Vagina (tissue), 2 donors: ENCODE measurements at places on chromosomes 3 and 15. TPM values are rescaled to one million over a fixed set of nuclear protein-coding genes. Genes with fewer than 3 reads are reported as not detected.

Gene RNU5B-1
- total RNA-seq, result not detected

Gene MYZAP
- 15.2 TPM for total RNA-seq

Gene CNBP
- 405 TPM for total RNA-seq

Gene CD200R1
- total RNA-seq, result 0.49 TPM

Gene ADPRH
- 2.9 TPM for total RNA-seq

GRCh38 chr3:23704298-23704697 lies 101.5 kb upstream of the UBE2E1 start:
- H3K27me3 ChIP-seq, result no peaks in the 10 kb centered on the region
- no peak overlapping the region for H3K4me3 ChIP-seq
- no peak overlapping the region for H3K27ac ChIP-seq
- no peaks in the 10 kb centered on the region for H3K4me1 ChIP-seq
- no peaks in the 10 kb centered on the region for H3K36me3 ChIP-seq
- DNase-seq, result no peak

DNA sequence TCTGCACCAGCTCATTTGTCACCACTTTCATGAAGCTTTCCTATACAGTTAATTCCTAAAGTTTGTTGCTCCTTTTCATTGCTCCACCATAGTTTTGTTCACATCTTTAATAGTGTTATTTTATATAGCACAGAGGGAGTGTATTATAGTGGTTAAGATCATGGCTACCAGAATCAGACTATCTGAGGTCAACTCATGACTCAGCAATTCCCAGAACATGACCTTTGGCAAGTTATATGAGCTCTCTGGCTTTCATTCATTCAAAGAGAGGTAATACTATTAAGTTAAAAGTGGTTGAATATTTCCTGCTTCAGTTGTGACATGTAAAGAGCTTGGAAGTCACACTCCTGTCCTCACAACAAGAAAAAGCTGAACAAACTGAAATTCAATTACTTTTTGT lies 1073.5 kb downstream of the NAALADL2 start:
- H3K36me3 ChIP-seq, result no peaks in the 10 kb centered on the region
- no peak for DNase-seq
- H3K4me1 ChIP-seq, result no peaks in the 10 kb centered on the region
- no peak overlapping the region for H3K27ac ChIP-seq

- no peak overlapping the region for H3K27ac ChIP-seq
- H3K36me3 ChIP-seq, result no peaks in the 10 kb centered on the region
- no peaks in the 10 kb centered on the region for H3K27me3 ChIP-seq
- DNase-seq, result no peak
- no peaks in the 10 kb centered on the region for H3K4me1 ChIP-seq
These were observed 14.4 kb downstream of the CNOT10 start for GRCh38 chr3:32699429-32699828.

- peaks cover 56% of the 10 kb centered on the region for H3K4me1 ChIP-seq
- peak overlapping the region; percentile 83 for H3K4me3 ChIP-seq
- H3K36me3 ChIP-seq, result no peaks in the 10 kb centered on the region
- peak overlapping the region; percentile 84 for H3K27ac ChIP-seq
- H3K27me3 ChIP-seq, result no peaks in the 10 kb centered on the region
These were observed 1.3 kb downstream of the ATP13A3 start for GRCh38 chr3:194485468-194485880.

Gene ITGA11
- total RNA-seq, result 15.5 TPM

- no peaks in the 10 kb centered on the region for H3K27me3 ChIP-seq
- no peak overlapping the region for H3K4me3 ChIP-seq
- no peaks in the 10 kb centered on the region for H3K36me3 ChIP-seq
These were observed 169.0 kb downstream of the TBC1D5 start for GRCh38 chr3:17573396-17573795.

Gene C2CD4A
- not detected for total RNA-seq

- no peak for DNase-seq
- H3K4me1 ChIP-seq, result no peaks in the 10 kb centered on the region
- no peaks in the 10 kb centered on the region for H3K27me3 ChIP-seq
- H3K36me3 ChIP-seq, result no peaks in the 10 kb centered on the region
- no peak overlapping the region for H3K4me3 ChIP-seq
- H3K27ac ChIP-seq, result no peak overlapping the region
These were observed 151.3 kb downstream of the CADPS start for GRCh38 chr3:62723914-62724217.

Gene GP5
- not detected for total RNA-seq

Gene COL6A5
- not detected for total RNA-seq

DNA sequence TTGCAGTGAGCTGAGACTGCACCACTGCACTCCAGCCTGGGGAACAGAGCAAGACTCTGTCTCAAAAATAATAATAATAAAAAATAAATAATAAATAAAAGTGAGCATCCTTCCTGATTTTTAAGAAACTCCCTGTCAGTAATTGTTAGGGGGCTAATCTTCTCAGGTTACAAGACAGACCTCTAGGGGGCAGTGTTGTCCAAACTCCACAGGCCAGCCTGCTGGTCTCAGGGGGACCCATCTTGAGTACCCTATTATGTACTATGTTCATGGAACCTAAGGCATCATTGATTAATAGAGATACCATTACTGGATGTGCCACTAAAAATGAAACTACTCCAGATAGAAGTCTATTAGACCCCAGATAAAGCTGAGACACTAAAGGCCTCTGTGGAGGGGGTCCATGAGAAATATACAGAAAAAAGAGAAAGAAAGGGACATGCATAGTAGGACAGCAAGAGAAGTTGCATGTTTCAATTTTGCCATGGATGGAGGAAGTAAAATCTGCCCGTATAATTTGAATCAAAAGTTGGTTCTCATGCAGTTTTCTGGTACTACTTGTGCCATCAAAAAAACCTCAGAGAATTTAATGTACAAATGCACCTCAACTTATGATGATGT lies 85.5 kb upstream of the CDV3 start:
- no peak for DNase-seq
- no peaks in the 10 kb centered on the region for H3K27me3 ChIP-seq
- no peak overlapping the region for H3K27ac ChIP-seq
- no peak overlapping the region for H3K4me3 ChIP-seq
- no peaks in the 10 kb centered on the region for H3K4me1 ChIP-seq
- no peaks in the 10 kb centered on the region for H3K36me3 ChIP-seq

Gene RPL39L
- 10.8 TPM for total RNA-seq

GRCh38 chr15:78726870-78727551 lies 84.3 kb downstream of the ADAMTS7 start:
- no peaks in the 10 kb centered on the region for H3K36me3 ChIP-seq
- DNase-seq, result no peak
- no peak overlapping the region for H3K27ac ChIP-seq
- H3K4me1 ChIP-seq, result no peaks in the 10 kb centered on the region

GRCh38 chr3:132255041-132255745 lies 62.0 kb upstream of the ACP3 start:
- no peak overlapping the region for H3K4me3 ChIP-seq
- H3K27ac ChIP-seq, result no peak overlapping the region
- no peak for DNase-seq
- no peaks in the 10 kb centered on the region for H3K36me3 ChIP-seq
- H3K27me3 ChIP-seq, result no peaks in the 10 kb centered on the region

Gene ALDH1A2
- 22.1 TPM for total RNA-seq

Gene ANKRD34C
- total RNA-seq, result 0.25 TPM

Gene AADAC
- 2.0 TPM for total RNA-seq

DNA sequence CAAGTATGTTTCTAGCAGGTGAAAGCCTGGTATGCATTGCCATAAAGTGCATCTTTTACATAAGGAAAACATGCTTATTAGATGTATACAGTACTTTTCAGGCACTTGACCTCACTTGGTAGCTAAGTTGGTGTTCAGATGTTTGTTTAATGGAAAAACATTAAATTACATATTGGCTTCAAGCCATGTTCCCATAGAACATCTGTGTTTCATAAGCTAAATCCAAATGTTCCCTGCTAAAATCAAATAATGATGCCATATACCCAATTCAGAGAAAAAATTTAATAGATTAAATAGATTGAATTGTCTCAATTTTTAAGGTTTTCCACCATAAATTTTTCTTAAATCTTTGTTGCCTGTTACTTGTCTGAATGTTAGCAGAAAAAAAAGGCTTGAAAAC lies 19.1 kb upstream of the RPL22L1 start:
- no peak overlapping the region for H3K27ac ChIP-seq
- H3K4me3 ChIP-seq, result no peak overlapping the region
- no peaks in the 10 kb centered on the region for H3K36me3 ChIP-seq

DNA sequence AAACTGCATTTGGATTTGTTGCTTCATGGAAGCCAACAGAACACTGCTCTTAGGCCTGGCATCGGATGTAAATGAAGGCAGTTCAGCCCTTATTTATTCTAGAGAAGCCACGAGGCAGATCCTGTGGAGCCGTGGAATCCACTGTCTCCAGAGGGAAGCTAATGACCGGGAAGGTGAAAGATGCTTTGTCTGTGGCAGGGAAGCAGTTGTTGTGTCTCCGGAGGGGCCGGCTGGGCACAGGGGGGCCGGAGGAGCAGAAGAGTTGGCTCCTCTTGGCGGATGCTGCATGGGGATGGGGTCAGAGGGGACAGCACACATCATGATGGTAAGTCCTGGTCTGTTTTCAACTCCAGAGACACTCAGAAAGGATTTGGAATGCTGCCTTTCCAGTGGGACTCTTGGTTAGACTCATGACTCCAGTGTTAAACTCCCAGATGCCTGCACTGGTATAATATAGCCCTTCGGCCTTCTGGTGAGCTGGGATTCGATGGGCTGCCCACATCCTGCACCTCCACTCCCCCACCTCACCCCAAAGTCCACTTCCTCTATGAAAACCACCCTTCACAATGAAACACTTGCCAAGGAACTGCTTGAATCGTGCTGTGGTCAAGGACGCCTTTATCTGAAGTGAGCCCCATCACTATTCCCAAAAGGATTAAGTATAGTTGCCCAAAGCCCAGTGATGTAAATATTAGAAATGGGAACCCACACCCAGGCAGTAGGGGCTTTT lies 33.6 kb downstream of the TPM1 start:
- H3K36me3 ChIP-seq, result no peaks in the 10 kb centered on the region
- DNase-seq, result no peak
- no peak overlapping the region for H3K4me3 ChIP-seq
- H3K27ac ChIP-seq, result no peak overlapping the region
- no peaks in the 10 kb centered on the region for H3K27me3 ChIP-seq
- peaks cover 15% of the 10 kb centered on the region for H3K4me1 ChIP-seq

DNA sequence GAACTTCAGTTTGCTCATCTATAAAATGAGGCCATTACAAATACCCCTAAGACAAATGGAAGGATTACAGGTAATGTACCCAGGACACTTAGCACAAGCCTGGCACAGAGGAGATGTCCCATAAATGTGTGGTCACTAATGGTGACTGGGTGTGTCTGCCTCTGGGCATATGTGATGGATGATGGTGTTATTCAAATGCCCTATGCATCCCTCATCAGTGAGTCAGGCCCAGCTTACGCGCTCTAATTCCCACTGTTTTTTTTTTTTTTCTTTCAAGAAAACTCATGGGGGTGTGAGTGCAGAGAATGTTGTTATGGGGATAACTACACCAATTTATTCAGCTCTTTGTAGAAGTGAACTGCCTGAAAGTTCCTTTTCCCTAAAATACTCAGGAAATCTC lies 23.6 kb upstream of the KIF23 start:
- H3K27ac ChIP-seq, result no peak overlapping the region
- no peak for DNase-seq
- no peaks in the 10 kb centered on the region for H3K27me3 ChIP-seq
- peaks cover 15% of the 10 kb centered on the region for H3K4me1 ChIP-seq
- no peaks in the 10 kb centered on the region for H3K36me3 ChIP-seq

- H3K27me3 ChIP-seq, result no peaks in the 10 kb centered on the region
- no peaks in the 10 kb centered on the region for H3K36me3 ChIP-seq
- DNase-seq, result no peak
- no peak overlapping the region for H3K4me3 ChIP-seq
These were observed 3.7 kb downstream of the TCAIM start for GRCh38 chr3:44342176-44342790.

Gene SCN11A
- total RNA-seq, result not detected

Gene GPX1
- total RNA-seq, result 326 TPM

- H3K27me3 ChIP-seq, result no peaks in the 10 kb centered on the region
- H3K4me1 ChIP-seq, result peaks cover 7% of the 10 kb centered on the region
- no peaks in the 10 kb centered on the region for H3K36me3 ChIP-seq
- DNase-seq, result no peak
These were observed 12.3 kb upstream of the PLD1 start for GRCh38 chr3:171822431-171823106.

Gene NR2F2
- total RNA-seq, result 39.8 TPM

GRCh38 chr3:165753560-165753959 lies 83.7 kb downstream of the BCHE start:
- H3K27me3 ChIP-seq, result no peaks in the 10 kb centered on the region
- no peak overlapping the region for H3K27ac ChIP-seq

- H3K4me1 ChIP-seq, result no peaks in the 10 kb centered on the region
- no peak overlapping the region for H3K4me3 ChIP-seq
- no peak overlapping the region for H3K27ac ChIP-seq
These were observed 279.0 kb upstream of the EPHA3 start for GRCh38 chr3:88828466-88828865.

DNA sequence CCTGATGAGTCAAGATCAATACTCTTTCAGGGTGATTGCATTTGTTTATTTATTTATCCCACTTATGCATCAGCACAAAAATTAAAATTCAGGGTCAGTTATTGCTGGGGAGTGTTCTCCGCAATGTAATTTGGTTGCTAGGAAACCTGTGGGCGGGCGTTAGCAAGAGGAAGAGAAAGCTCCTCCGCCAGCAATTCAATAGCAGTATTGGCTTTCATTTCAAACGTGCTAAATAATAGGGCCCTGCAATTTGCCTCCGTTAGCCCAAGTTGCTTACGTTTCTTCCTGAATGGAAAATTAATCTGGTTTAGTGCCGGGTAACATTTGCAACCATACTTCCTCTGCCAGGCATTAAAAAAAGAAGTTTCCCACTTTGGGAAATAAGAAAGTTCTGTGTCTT lies 35.5 kb upstream of the PLCL2 start:
- no peaks in the 10 kb centered on the region for H3K36me3 ChIP-seq
- no peak for DNase-seq
- no peak overlapping the region for H3K27ac ChIP-seq

- no peaks in the 10 kb centered on the region for H3K27me3 ChIP-seq
- H3K4me3 ChIP-seq, result no peak overlapping the region
- H3K36me3 ChIP-seq, result no peaks in the 10 kb centered on the region
- no peak overlapping the region for H3K27ac ChIP-seq
- no peak for DNase-seq
These were observed 27.4 kb upstream of the PLSCR2 start for GRCh38 chr3:146496726-146497125.

Gene CLPX
- total RNA-seq, result 46.4 TPM

DNA sequence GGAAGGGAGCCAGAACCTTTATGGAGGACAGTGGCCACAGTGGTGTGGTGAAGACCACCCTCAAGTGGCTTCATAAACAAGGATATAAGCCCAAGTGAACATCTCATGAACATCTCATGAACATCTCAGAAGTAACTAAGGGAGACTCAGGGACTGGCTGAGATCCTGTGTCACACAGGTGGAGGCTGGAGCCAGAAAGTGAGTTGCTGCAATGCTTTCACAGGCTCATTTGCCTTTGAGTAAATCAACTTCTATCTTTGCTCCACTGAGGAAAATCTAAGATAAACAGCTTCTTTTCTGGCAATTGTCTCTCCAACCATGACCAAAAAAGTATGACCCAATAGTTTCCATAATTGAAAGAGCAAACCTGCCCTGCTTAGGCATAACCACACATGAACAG lies 152.9 kb downstream of the CADPS start:
- no peak overlapping the region for H3K27ac ChIP-seq
- H3K36me3 ChIP-seq, result no peaks in the 10 kb centered on the region
- no peak overlapping the region for H3K4me3 ChIP-seq
- no peaks in the 10 kb centered on the region for H3K4me1 ChIP-seq
- DNase-seq, result no peak

Gene ASB14
- not detected for total RNA-seq

GRCh38 chr3:173870976-173871375 lies 473.4 kb downstream of the NLGN1 start:
- DNase-seq, result no peak
- no peaks in the 10 kb centered on the region for H3K4me1 ChIP-seq
- no peak overlapping the region for H3K27ac ChIP-seq
- H3K36me3 ChIP-seq, result no peaks in the 10 kb centered on the region
- H3K4me3 ChIP-seq, result no peak overlapping the region
